ENCODE measurements at places on chromosomes 5 and 9.

GRCh38 chr9:111799915-111800526 is 5.3 kb upstream of the SHOC1 start:
- no peak for DNase-seq

DNA sequence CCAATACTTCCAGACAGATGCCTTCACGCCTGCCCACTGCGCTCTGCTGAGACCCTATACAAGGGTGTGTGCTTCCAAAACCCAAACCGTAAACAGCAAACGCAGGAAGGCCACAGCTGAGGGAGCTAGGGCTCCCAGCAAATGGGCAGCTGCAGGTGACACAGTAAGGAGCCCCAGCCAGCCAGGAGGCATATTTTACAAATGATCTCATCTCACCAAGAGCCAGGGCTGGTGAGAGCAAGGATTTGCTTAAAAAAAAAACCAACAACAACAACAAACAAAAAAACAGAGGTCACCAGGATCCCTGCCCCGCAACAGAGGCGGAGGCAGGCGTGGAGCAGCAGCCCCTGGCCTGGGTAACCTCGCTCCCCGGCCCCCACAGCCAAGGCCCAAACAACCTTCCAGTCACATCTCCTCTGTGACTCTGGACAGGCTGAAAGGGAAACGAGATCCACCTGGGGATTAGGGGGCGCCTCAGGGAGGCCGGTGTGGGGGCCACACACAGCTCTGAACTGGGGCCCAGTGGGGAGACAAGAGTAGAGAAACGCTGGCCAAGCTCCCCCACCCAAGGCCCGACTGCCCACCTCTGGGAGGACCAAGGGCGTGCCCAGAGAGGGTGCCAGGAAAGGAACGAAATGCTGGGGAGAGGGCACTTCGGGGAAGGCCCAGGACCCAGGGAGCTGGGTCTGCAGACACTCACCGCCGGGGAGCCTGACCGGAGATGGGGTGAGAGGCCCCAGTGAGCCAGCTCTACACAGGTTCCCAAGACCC is 3.3 kb downstream of the NACC2 start:
- no peak for DNase-seq

GRCh38 chr5:150203832-150204589 is 14.1 kb downstream of the SLC6A7 start:
- DNase-seq = no peak

DNA sequence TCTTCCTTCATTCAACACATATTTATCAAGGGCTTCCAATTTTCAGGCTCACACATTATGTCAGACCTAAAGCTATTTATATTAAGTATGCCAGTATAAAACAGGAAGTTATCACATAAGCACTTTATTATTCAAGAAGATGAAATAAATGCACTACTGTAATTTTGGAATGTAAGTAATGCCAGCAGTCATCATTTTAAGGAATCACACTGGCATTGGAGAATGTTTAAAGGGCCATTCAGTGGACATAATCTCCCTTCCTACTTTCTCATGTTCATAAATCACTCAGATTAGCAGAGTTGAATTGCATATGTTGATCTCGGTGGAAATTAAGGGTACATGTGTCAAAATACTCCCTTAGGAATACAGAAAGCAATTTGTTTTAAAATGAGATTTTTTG is 164.4 kb downstream of the GIN1 start:
- DNase-seq = no peak

DNA sequence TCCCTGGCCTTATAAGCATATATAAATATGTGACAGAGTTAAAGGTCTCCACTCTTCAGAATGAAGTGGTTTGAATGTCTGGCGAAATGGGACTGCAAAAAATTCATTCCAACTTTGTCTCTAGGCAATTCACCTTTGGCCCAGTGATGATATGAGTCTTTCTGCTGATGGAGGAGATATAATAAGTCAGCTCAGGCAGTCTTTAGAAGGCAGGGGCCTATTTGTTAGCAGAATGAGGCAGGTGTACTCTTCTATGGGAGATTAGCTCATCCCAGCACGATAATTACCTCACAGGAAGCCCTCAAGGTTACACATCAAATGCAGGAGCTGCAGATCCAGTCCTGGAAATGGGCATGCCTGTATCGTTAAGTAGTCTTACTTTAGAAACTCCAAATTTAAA is 300.5 kb downstream of the NR2F1-AS1 start:
- no peak for DNase-seq

DNA sequence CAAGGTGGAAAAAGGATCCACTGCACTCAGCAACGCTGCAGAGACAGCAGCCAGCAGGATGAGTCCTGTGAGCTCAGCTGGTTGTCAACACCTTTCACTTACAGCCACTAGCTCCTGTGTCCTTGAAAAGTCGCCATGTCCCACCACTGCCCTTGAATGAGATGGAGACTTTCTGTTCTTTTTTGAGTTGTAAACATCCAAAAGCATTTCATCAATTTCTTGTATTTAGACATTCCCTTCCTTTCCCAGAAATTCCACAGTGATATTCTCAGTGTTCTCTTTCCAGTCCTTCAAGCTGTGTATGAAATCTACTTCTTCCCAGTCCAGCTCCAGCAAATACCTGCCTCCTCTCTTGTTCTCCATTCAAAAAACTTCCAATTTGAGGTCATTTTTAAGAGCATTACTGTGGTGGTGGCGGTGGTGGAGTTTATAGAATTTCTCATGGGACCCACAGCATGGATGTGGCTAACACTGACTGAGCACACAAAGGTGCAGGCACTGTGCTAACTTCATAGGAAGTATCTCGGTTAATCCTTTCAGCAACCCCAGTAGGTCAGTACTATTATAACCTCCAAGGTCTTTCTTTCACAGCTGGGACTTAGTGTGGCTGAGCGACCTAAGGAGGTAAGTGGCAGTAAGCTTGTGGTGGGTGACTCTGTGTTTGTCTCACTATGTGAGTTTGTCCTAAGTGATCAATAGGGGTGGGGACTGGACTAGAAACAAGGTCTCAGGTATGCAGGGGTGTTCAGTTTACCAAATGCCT is 15.0 kb upstream of the GPX3 start:
- DNase-seq = no peak

Measured in left renal pelvis (tissue), 4 donors.